ENCODE measurements at places on chromosomes 2 and 18.

DNA sequence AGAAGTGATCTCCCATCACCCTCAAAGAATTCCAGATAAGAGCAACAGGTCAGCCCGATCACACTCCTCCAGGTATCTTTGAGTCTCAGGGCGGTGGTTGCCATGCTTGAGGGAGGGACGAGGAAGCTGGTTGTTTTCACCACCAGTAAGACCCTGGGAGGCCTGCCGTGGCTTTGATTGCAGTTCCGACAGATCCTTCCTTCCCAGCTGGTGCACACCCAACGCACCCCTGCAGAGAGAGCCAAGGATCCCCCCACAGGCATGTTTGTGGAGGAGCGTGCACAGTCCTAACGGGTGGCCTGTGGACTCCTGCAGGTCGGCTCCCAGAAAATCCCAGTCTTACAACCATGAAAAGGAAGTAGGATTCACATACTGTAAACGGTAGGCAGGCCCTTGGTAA lies 13.8 kb upstream of the ZNF236 start:
- DNase-seq, result no peak

- no peak for DNase-seq
Measured at GRCh38 chr2:70243806-70244584, 4.4 kb downstream of the TIA1 start.

GRCh38 chr2:113012436-113013335 lies 7.4 kb downstream of the IL36A start:
- DNase-seq, result no peak

DNA sequence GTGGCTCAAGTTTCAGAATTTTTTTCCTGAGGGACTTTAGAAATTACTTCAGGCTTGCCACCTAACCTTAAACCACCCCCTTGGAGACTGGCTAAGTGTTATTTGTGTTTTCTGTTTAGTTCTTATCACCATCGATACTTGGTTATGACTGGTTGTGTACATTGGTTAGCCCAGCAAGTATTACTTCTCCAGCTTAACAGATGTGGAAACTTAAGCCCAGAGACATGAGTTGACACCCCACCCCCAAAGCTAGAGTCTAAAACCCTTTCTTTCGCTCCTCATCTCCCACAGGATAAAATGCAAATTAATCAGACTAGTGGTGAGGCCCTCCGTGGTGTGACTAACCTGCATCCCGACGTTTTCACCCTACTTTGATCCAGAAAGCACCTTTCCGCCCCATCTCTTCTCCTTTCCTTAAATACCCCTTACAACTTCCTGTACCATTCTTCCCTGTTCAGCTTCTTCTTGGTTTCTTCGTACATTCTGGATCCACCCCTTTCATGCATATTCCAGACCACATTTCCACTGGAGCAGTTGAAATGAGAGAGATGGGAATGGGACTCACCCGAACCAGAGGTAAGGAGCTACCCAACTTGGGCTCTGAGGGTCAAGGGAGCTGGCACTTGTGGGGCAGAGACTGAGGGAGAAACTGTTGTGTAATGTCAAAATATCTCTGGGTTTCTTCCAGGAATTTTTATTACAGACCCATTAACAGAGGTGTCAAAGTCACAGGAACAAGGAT lies 819 bp upstream of the MAP3K2 start:
- DNase-seq, result no peak

GRCh38 chr2:230124235-230124634 lies 55.5 kb upstream of the SLC16A14 start:
- DNase-seq, result no peak

DNA sequence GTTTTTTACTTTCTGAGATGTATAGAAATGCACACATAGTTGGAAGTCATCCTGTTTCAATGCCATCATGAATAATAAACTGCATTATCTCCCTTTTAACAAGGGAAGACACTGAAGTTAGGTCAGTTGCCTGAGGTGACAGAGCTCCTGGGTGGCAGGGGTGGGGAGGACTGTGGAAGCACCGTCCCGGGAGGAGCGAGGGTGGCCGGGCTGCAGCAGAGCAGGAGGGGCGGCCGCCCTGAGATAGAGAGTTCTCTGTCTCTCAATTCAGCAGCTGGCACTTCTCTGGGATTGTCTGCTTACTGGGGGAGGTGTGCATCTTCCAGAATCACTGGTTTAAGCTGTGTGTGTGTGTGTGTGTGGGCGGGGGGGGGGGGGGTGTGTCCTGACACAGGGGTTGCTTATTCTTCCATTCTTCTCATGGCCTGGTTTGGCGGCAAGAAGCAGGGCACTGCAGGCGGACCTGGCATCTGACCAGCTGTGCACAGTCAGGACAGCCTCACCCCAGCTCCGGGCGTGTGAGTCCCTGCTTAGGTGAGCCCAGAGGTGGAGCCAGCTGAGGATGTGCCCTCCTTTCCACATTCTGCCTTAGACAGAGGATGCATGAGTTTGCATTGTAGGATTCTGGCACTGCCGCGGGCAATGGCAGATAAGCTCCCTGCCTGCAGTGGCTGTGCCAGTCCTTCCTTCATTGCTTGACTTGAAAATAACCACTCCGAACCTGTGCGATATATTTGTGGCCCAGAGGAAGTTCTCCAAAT lies 40.4 kb downstream of the VWA3B start:
- no peak for DNase-seq

DNA sequence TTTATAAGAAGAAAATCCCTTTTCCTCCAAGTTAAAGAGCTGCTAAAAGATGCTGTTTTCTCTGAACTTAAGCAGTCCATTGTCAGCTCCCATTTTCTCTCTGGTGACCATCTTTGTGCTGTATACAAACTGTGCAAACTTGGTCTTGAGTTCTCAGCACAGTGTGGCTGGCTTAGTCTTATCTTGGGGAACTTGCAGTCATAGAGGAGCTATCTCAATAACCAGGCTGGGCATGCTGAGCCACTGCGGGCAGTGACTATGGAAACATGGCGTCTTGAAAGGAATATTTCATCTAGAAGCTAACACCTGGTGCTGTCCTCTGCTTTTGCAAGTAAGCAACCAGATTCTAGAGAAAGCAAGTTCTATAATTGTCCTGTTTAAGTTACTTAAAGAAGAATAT lies 1334.4 kb upstream of the CELF4 start:
- no peak for DNase-seq

GRCh38 chr18:10681581-10682367 lies 155.9 kb downstream of the NAPG start:
- no peak for DNase-seq

GRCh38 chr2:44135771-44136170 lies 32.9 kb upstream of the PPM1B start:
- DNase-seq, result no peak

DNA sequence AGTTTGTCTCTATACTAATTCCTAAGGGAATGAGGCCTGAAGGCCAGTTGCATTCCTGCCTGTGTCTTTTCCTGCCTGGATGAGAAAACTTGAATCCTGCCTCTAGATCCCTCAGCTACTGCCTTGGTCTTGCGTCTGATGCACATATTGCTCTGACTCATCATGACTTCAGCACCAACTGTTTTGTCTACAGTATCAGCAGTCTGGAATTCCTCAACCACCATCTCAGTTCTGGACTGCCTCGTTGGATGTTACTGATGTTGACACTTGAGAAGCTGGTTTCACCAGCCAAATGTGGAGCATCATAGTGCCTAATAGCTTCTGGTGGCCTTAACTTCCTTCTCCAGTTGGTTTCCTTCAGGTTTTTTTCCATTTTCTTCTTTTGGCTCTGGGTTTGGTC lies 211.0 kb downstream of the CTNNA2 start:
- no peak for DNase-seq

- no peak for DNase-seq
Measured at GRCh38 chr2:220452561-220452960, 825.1 kb downstream of the SLC4A3 start.

DNA sequence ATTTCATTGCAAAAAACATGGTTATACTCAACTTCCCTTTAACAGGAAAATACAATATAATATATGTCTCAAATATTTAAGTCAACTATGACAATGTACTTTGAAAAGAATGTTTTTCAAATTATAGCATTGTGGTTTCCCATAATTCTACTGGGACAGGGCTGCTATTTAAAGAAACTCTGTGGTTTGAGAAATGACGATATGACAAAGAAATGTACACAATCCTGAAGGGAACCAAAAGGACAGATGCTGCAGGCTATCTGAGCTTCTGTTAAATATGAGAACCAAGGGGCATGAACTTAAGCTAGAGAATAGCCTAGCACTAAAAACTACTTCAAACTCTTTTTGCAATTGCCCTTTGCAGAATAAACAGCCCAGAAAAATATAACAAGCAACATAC lies 415.9 kb downstream of the GRB14 start:
- no peak for DNase-seq

DNA sequence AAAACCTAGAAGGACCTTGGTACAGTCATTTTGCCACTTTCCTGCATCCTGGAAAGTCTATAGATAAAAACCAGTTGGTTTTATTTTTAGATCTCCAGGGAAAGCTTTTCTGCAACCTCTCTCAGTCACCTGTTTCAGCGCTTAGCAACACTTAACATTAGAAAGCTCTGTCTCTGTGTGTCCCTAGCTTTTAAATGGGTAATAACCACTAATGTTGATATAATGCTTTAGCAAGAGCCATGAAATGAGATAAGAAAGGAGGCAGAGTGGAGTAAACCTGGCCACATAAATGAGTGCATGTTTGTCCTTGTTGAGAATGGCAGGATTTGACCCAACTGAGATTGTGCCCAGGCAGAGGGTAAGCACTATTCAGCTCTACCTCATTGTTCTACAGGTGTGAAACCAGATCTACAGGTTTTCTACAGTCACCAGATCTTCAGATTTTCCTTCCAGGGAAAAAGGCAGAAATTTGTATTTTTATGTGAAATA lies 44.8 kb downstream of the MARCHF4 start:
- DNase-seq, result no peak

DNA sequence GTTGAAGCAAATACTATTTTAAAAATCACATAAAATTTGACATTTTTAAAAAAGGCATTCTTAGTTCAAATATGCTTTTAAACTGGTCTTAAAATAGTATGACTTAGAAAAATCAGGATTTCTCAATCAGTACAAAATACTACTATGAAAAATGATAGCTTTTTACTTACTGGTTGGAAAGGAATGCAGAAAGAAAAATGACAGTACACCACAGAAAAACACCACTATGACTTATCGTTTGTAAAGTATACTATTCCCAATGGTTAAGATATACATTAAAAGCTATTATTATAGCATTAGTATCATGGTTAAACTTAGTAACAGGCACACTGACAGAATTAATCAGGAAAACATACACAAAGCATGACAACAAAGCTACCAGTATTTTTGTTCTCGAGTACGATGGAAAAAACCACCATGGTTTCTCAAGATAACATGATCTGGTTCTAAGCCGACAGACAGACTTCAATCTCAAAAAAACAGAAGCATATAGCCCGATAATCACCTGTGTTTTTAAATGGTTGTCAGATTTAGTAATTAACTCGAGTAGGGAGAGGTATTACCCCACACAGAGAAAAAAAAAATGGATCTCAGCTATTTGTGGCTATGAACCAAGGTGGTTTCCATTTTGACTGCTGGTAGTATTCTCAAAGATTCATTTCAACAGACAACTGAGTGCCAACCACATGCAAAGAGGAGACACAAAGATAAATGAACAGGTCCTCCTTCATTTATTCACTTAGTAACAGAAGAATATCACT lies 39.1 kb downstream of the CUL3 start:
- DNase-seq, result no peak

DNA sequence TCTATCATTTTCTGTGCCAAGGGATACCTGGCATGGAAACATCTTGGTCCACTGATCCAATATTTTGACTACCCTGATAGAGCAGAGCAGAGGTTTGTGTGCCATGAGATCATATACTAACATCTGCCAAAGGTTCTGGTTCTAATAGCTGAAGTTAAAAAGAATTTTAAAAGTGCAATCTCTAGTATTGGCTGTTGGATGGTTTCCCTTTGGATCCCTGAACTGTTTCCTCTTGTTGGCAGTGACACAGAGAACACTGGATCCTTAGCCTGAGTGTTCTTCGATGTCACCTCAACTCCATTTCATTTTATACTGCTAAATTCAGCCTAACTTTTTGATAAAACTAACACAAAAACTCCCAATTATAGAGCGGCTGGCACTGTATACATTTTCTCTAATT lies 169.3 kb upstream of the FBXO11 start:
- no peak for DNase-seq

DNA sequence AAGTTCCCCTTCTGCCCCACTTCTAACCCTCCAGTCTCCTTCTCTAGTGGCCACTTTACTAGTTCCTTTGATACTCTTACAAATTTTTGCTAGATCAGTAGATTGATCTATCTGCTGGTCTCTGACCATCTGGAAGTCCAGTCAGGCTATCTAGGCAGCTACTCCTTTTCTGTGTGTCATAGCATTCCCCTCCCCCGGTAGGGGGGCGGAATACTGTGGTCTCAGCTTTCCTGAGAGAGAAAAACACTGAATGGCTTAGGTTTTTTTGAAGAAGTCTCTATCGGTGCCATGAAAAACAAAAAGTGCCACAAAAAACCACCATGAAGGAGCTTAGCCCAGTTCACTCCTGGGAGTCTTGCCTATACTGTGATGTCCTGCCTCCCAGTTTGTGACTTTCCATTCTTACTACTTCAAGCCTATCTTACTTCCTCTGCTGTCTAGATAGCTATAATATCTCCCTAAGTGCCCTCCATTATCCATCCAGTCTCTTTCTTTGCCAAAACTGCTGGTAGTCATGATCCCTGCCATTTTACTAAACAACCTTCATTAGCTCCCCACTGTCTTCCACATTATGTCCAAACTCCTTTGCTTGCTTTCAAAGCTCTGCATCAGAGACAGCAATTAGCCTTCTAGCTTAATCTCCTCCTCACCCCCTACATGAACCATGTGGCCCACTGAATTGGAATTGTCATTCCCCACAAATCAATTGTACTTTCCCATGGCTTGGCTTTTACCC lies 29.9 kb downstream of the TPGS2 start:
- DNase-seq, result no peak

DNA sequence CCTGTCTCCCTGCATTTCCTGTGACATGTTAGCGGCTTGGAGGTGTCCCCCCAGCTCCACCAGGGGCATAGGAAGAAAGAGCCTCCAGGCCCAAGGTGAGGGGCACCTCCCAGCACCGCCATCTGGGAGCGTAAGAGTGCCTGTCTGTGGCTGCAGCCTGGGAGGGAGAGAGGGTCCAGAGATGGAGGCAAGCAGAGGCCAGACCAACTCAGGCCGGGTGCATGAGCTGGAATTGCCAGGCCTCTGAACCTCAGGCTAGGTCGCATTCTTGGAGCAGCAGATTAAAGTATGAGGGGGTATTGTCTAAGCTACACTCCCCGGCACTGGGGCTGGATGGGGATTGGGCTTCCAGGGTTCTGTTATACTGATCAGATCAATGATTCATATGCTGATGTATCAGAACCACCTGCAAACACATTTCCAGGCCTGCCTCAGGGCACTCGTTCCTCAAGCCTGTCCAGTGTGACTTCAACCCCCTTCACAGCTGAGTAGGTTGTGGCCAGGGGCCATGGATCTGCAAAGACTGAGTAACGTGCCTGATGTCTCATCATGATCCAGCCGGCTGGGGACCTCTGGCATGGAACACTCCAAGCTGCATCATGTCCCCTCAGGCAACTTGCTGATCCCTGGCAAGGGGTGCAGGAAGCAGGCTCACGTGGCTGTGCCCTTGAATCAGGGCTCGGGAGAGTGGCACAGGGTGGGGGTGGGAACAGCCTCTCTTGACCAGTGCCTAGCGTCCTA lies 73.2 kb downstream of the HS1BP3 start:
- no peak for DNase-seq

GRCh38 chr18:2148823-2149222 lies 422.5 kb downstream of the METTL4 start:
- no peak for DNase-seq

Measured in stimulated activated CD4-positive, alpha-beta T cell treated with anti-CD3 and anti-CD28 coated beads, Interleukin-2, amount 100 ng/mL, for 4 hours (primary cell).